ENCODE measurements at places on chromosomes 6 and 20.

GRCh38 chr6:67131827-67132226 is 1424.8 kb upstream of the EYS start:
- DNase-seq: no peak

GRCh38 chr6:31179042-31179386 is 8.5 kb upstream of the POU5F1 start:
- DNase-seq: no peak

DNA sequence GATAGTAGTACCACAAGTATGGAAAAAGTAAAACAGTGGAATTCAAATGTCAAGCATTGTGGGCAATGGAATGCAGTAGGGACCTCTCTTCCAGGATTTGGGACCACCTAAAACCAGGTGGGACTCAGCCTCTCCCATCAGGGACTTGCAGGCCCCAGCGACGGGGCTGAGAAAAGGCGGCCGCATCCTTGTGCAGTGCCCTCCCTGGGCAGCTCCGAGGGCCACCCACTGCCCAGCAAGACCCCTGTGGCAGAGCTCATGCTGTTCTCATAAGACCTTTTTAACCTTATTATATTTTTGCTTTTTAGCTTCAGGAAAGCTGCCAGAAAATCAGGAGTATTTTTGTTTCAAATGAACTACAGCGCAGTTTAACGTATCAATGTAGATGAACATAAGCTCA is 142.6 kb upstream of the RPS6KA2 start:
- no peak for DNase-seq

DNA sequence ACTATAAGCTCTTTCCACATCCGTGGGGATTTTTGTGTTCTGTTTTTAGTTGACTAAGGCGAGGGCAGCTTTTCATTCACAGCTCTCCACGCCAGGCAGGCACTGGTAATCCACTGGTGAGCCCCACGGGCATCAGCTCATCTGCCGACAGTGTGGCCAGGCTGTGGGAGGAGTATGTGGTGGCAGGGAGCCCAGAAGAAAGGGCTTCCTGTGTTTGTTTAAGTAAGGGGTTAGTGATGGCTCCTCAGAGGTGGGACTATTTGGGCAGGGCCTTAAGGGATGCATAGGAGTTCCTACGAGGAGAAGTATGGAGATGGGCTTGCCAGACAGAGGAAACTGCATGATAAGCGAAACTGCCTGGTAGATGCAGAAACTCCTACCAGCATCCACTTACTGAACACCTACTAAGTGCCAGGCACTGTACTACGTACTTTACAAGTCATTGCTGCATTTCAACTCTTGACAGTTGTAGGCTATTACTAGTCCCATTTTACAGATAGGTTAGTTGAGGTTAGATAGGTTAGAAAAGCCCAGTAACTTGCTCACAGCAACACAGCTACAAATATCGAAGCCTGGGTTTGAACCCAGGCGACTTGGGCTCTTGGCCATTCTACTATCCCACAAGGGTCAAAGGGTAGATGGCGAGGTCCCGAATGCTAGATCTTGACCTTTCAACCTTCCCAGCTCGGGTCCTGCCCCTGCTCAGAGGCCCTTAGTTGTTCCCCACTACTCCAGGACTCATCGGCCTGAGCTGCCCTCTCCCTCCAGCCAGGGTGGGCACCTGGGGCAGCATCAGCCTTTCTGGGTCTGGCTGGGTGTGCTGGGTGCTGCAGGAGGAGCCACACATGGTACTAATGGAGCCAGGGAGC is 55.1 kb downstream of the CEBPB start:
- no peak for DNase-seq

DNA sequence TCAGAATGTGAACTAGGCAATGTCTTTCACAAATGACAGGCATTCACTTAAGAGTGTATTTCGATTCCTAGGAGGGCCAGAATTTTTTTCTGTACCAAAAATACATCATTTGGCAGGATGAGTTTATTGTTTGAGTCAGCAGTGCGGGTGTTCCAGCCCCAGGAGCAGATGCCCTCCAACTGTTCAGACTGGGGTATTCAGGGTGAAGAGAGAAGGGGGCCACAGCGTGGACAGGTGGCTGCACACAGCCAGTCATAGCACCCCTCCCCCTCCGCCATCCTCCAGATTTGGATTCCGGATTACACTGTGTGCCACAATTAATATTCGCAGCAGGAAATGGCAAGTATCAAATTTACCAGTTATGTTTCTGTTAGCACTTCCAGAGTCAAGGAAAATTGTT is 38.6 kb downstream of the RIPOR2 start:
- DNase-seq: no peak

DNA sequence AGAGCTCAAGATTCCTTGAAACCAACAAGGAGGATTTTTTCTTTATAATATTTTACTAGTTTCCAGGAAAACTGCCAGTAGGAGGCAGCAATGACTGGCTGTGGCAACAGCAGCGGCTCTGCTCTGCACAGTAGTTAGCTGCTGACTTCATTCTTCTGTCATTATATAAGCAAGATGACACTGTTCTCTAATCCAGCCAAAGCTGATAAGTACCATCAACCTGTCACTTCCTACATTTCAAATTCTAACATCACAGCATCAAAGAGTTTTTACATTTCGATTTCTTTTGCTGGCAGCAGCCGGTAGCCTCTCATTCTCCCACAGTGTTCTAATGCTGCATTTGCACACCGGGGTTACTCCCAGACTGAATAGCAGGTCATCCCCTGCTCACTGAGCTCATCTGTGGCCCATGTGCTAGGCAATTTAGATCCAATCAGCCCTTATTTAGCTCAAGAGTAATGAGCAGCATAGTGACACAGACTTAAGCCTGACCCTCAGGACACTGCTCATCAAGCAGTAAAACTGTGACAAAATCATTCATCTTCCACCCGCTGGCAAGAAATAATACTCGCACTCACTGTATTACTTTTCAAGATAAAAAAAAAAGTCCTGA is 67.8 kb downstream of the MMS22L start:
- no peak for DNase-seq

- DNase-seq: no peak
Observed at GRCh38 chr6:50007819-50008218, 14.0 kb downstream of the DEFB110 start.

DNA sequence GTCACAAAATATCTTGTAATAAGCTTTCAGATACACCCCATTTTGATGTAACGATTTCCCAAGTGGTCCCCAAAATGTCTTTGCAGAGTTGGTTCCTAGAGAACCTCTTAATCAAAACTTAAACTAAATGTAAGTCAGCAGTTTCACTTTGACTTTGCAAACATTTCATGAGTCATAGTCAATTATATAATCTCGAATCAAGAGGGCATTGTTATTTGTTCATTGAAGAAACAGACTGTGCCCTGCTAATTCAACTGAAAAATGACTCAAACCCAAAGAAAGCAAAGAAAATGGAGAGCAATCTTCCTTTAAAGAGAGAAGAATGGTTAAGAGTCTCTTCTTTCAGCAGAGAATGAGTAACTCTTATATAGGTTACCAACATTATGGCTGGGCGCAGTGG is 58.3 kb downstream of the IPCEF1 start:
- peak; percentile 7 for DNase-seq

- peak; percentile 72 for DNase-seq
Observed at GRCh38 chr6:160926281-160927276, 65.0 kb upstream of the MAP3K4 start.

- DNase-seq: no peak
Observed at GRCh38 chr20:24443436-24443835, 26.0 kb upstream of the SYNDIG1 start.

Data from MM.1S (cell line).